Prostate gland (tissue), 2 donors: ENCODE measurements at places on chromosomes 4 and X. TPM values are rescaled to one million over a fixed set of nuclear protein-coding genes. Genes with fewer than 3 reads are reported as not detected.
A peak's percentile ranks its signal among the peaks of the same experiment; 100 is the strongest.

The ELMOD2 gene
- total RNA-seq = 35.0 TPM

- no peak for DNase-seq
- no peaks in the 10 kb centered on the region for H3K4me1 ChIP-seq
- no peaks in the 10 kb centered on the region for H3K27me3 ChIP-seq
- H3K4me3 ChIP-seq = no peak overlapping the region
- no peak overlapping the region for H3K27ac ChIP-seq
These were observed 9.0 kb downstream of the EIF1AX start for GRCh38 chrX:20132666-20133065.

- H3K27me3 ChIP-seq = no peaks in the 10 kb centered on the region
- no peaks in the 10 kb centered on the region for H3K36me3 ChIP-seq
- no peak overlapping the region for H3K4me3 ChIP-seq
- no peak for DNase-seq
- H3K4me1 ChIP-seq = no peaks in the 10 kb centered on the region
These were observed 193.2 kb downstream of the COMMD8 start for GRCh38 chr4:47270201-47270888.

DNA sequence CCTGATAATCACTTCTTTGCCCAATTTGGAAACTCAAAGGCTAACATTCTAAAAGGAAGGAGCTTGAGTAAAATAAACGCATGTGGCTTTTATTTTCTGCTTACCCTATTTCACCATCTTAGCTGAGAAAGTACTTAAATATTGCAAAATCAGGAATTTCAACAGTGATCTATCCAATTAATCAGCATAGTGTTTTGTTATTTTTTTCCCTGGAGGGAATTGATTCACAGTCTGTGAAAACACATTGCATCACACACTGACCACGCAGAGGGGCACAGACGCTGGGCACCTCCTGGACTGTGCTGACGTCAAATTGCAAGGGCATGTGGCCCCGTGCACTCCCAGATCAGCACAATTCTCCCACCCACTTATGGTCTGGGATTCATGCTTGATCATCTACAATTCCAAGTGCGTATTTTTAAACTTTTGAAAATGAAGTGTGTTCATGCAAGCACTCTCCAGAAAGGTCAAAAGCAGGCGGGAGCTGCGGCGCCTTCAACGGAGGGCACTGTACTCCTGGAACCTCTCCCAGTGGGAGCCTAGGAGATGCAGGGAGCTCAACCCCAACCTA, 320.6 kb upstream of the PPARGC1A start:
- H3K4me3 ChIP-seq = no peak overlapping the region
- no peak overlapping the region for H3K27ac ChIP-seq
- no peaks in the 10 kb centered on the region for H3K27me3 ChIP-seq
- H3K36me3 ChIP-seq = no peaks in the 10 kb centered on the region
- no peaks in the 10 kb centered on the region for H3K4me1 ChIP-seq

GRCh38 chrX:112857478-112857878, 16.8 kb upstream of the AMOT start:
- H3K27ac ChIP-seq = no peak overlapping the region
- no peaks in the 10 kb centered on the region for H3K27me3 ChIP-seq
- no peaks in the 10 kb centered on the region for H3K4me1 ChIP-seq
- H3K36me3 ChIP-seq = no peaks in the 10 kb centered on the region
- DNase-seq = no peak
- no peak overlapping the region for H3K4me3 ChIP-seq

GRCh38 chrX:149512225-149512885, 7.2 kb upstream of the IDS start:
- no peaks in the 10 kb centered on the region for H3K36me3 ChIP-seq
- H3K4me1 ChIP-seq = no peaks in the 10 kb centered on the region
- H3K27ac ChIP-seq = no peak overlapping the region
- no peak overlapping the region for H3K4me3 ChIP-seq
- peak; percentile 37 for DNase-seq

DNA sequence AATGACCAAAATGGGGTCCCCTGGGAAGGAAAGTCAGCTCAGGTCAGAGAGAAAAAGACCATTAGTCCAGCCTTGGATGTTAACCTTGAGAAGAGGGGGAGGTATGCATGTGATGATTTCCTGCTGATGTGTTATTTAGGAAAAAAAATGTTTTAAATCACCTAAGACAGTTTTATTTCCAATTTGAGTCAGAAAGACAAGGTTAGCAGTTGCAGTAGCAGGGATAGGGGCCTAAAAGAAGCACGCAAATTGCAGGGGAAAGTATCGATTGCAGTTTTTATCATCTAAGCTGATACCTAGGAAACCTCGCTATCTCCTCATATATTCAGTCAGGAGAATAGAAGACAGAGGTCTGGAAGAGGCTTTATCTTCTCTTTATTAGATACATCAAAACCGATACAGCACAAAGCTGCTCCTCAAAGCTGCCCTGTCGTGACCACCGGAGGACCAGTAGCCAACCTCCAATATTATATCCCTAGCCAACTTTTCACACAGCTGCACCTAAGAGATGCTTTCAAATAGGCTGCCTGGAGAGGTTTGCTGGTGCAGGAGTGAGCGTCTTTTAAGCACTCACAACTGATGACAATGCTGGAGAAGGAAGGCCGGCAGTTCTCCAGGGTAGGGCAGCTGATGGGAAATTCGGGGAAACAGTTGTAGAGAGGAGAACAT, 289.4 kb downstream of the INPP4B start:
- H3K27me3 ChIP-seq = no peaks in the 10 kb centered on the region
- no peak overlapping the region for H3K27ac ChIP-seq

DNA sequence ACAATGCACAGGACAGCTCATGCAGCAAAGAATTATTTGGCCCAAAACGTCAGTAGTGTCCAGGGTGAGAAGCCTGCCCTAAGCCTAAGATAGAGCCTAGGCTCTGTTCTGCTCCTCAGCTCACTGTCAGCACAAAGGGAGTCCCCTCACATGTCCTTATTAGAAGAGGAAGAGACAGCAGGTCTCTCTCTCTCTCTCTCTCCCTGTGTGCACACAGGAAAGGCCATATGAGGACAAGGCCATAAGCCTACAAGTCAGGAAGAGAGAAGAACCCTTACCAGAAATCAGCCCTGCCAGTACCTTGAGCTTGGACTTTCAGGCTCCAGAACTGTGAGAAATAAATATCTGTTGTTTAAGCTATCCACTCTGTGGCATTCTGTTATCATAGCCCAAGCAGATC, 20.4 kb downstream of the FAM184B start:
- no peaks in the 10 kb centered on the region for H3K27me3 ChIP-seq
- no peak overlapping the region for H3K4me3 ChIP-seq
- no peak for DNase-seq
